ENCODE measurements at places on chromosomes 16 and 17. TPM values are rescaled to one million over a fixed set of nuclear protein-coding genes. Genes with fewer than 3 reads are reported as not detected.

Gene AOC3
- 1.3 TPM for total RNA-seq

Gene OGFOD3
- total RNA-seq, result 10.9 TPM

Gene CYTH1
- total RNA-seq, result 32.0 TPM

Gene EFCAB3
- not detected for total RNA-seq

Gene MT3
- not detected for total RNA-seq

Gene PPM1E
- total RNA-seq, result 13.4 TPM

Gene CLDN9
- 0.67 TPM for total RNA-seq

Gene MLST8
- 40.8 TPM for total RNA-seq

Gene ZNF207
- 304 TPM for total RNA-seq

Gene NHERF1
- 35.4 TPM for total RNA-seq

Gene PRSS8
- 0.21 TPM for total RNA-seq

Gene SPATA2L
- total RNA-seq, result 4.5 TPM

Gene CDRT15L2
- 0.18 TPM for total RNA-seq

Gene CCL4L2
- total RNA-seq, result not detected

Gene KRT35
- not detected for total RNA-seq

Gene GJC1
- 7.5 TPM for total RNA-seq

Gene SLC6A4
- total RNA-seq, result 0.14 TPM

All from motor neuron (in vitro differentiated cells).